ENCODE measurements at places on chromosomes 4 and X.

GRCh38 chrX:14798805-14799397 is 74.0 kb downstream of the FANCB start:
- no peak for DNase-seq

GRCh38 chrX:136665258-136665900 is 17.4 kb downstream of the CD40LG start:
- no peak for DNase-seq

GRCh38 chr4:169957785-169958184 is 68.4 kb downstream of the MFAP3L start:
- DNase-seq: no peak

GRCh38 chrX:9379697-9380551 is 84.9 kb upstream of the TBL1X start:
- peak; percentile 18 for DNase-seq

DNA sequence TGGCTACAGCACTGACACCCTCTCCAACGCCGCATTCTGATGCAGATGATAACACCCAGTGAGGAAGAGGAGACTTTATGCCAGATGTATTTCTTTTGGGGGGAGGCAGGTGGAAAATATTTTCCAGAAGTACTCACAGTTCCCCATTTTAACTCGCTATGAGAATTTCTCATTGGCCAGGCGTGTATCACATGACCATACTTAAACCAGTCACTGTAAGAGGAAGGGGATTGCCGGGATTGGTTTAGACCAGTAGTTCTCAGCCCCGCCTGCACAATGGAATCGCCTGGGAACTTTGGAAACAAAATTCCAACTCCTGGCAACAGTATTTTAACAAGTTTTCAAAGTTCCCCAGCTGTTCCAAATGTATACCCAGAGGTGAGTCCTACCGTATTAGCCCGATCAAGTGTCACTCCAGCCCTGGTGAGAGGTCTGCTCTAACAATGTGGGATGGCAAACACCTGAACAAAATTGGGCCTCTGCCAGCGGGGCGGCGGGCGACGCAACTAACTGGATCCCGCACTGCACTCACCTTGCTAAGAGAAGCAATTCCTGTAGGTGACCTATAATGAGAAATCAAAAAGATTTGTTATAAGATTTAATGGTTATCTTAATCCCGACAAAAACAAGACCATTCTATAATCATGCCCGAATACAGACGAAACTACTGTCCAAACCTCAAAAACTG is 2.9 kb upstream of the MSL3 start:
- peak; percentile 8 for DNase-seq

- no peak for DNase-seq
Measured at GRCh38 chr4:723751-724530, 18.3 kb downstream of the PCGF3 start.

DNA sequence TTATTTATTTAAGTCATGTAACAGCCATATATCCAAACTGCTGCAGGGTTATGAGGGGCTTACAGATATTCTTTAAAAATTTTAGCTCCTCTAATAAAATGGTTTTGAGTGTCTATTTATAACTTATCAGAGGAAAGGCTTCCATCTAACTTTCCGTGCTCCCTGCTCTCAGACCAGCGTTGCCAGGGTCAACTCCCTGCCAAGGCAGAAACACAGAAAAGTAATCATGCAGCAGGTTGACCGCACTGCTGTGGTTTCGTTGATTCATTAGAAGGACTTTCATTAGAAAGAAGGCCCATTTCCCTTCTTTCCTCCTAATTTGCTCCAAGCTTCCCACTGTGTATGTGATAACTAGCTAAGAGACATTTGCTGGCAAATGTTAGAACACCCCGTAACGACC is 33.9 kb downstream of the BCLAF3 start:
- no peak for DNase-seq

DNA sequence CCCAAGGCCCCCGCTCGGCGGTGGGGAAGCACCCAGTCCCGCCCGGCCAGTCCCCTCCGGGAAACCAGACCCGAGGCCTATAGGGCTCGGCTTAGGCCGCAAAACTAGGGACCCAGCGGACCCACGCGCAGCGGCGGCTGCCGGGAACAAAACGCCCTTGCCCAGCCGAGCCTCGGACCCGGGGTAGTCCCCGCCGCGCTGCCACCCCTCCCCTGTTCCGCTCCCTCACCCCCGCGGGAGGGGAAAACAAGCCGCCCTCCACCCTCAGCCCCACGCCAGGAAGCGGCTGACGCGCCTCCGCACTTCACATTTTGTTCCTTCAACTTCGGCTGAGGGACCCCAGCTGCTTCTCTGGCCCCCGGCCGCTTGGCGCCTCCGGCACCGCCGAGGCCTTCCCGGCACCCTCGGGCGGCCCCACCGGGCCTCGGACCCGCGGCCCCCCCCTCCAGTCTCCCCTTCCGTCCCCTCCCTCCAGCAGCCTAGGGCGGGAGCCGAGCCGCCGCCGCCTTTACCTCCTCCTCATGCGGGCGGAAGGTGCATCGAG is 694 bp downstream of the PDS5A start:
- peak; percentile 75 for DNase-seq

GRCh38 chr4:65999518-65999871 is 329.2 kb upstream of the EPHA5 start:
- peak; percentile 48 for DNase-seq
